Suprapubic skin (tissue), 4 donors: ENCODE measurements at places on chromosomes 5 and 9. TPM values are rescaled to one million over a fixed set of nuclear protein-coding genes. Genes with fewer than 3 reads are reported as not detected.

DNA sequence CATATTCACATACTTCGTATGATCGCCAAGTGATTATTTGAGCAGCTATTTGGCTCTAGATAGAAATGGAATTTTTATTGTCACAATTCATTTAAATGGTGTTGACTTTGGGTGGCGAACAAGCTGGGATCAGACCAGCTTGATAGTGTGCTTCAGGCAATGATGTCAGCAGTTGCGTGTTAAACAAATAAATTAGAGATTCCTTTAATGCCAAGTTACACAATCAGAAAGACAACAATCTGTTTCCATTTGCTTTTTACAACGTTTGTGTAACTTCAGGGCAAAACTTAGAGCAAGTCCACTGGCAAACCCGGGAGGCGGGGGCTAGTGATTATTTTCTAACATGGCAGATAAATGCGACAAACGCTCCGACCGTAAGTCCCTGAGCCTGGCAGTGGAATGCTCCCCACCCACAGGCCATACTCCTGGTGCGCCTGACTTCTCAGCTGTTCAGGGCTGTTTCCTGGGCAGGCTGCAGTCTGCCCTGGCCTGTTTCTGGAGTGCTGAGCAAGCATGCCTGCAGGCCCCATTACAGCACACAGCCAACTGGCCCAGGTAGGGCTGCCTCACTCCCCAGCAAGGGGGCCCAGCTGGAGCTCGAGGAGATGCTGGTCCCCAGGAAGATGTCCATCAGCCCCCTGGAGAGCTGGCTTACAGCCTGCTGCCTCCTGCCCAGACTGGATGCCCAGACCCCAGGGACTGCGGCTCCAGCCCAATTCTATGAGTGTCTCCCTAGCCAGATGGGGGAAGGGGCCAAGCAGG, 88.7 kb downstream of the BASP1 start:
- H3K4me1 ChIP-seq, result peaks cover 16% of the 10 kb centered on the region
- DNase-seq, result no peak
- H3K4me3 ChIP-seq, result no peak overlapping the region
- no peaks in the 10 kb centered on the region for H3K27me3 ChIP-seq

DNA sequence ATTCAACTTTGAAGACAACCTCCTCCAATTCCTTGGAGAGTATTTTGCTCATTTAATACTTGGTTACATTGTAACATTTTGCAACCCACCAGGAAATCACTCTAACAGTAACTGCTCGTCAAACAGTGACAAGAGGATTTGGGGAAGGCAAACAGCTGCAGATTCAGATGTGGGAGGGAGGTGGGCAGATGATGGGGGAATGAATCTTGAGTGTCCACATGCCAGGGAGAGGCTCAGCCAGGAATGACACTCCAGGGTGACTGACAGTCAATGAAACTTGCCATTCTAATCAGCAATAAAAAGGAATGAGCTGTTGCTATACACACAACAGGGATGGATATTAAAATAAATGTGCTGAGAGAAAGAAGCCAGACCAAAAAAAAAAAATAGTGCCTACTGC, 97.7 kb upstream of the ANKRD55 start:
- H3K36me3 ChIP-seq, result no peaks in the 10 kb centered on the region
- H3K27me3 ChIP-seq, result no peaks in the 10 kb centered on the region
- peaks cover 6% of the 10 kb centered on the region for H3K4me1 ChIP-seq
- no peak overlapping the region for H3K27ac ChIP-seq
- H3K4me3 ChIP-seq, result no peak overlapping the region
- no peak for DNase-seq

DNA sequence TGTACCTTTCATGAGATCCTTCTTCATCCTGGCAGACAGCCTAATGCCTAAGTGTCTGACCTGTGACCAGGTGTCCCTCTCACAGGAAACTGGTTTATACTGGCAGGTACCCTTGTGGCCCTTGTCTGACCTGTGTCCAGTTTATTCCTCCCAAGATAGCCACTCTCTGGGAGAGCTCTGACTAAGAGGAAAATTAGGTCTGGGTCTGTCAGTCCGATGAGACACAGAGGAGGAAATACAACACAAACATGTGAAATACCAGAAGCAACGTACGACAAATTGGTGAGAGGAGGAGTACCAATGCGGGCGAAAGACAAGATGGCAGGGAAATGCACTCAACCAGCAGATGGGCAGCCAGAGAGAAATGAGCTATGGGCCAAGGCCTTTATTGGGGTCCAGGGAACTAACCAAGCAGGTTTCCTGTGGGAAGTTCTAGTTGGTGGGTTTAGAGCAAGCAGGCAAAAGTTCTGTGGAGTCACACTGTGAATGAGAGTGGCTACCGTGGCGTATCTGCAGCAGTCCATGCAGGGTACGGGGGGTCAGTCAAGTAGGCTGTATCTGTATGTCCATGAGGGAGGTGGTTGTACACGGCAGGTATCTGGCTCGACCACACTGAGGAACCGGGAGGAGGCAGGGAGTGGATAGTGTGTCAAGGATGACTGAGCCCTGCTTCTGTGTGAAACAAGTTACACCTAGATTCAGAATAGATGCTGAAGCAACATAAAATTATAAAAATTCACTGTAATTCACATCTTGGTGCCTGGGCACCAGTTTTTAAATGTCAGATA, 109.0 kb downstream of the MLLT3 start:
- DNase-seq, result no peak
- H3K4me3 ChIP-seq, result no peak overlapping the region
- H3K27me3 ChIP-seq, result no peaks in the 10 kb centered on the region
- peaks cover 15% of the 10 kb centered on the region for H3K4me1 ChIP-seq
- H3K36me3 ChIP-seq, result no peaks in the 10 kb centered on the region

GRCh38 chr5:96214442-96215197, 218.4 kb downstream of the PCSK1 start:
- no peak for DNase-seq
- no peaks in the 10 kb centered on the region for H3K36me3 ChIP-seq
- H3K27me3 ChIP-seq, result no peaks in the 10 kb centered on the region
- no peaks in the 10 kb centered on the region for H3K4me1 ChIP-seq

DNA sequence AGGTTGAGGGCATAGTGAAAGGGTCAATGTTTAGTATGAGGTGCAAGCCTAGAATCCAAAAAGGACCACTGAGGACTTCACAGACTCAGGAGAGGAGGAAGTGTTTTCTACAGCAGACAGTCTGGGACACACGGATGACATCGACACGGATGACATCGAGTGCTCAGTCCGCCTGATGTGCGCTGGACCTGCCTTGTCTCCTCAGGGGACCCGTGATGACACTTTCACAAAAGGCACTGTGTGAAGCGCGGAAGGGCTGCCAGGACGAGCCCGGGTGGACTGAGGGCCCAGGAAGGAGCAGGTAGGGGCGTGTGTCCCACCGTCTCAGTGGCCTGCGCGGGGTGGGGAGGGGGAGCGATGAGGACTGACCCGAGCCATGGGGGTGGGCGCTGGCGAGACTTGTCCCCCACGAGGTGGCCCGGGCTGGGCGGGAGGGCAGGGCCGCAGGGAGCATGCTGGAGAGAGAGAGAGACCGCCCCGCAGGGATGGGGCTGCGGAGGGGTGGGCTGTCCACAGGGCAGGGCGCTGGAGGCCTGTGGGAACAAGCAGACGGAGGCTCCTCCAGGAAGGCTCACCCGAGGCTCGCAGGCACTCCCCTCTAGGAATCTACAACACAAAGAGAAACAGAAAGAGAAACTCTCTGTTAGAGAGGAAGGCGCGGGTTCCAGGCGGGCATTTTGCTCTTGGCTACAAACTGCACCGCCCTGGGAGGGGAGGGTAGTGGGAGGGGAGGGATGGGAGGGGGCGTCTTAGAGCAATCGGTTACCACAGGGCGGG, 54.9 kb downstream of the USP20 start:
- no peak overlapping the region for H3K27ac ChIP-seq
- H3K27me3 ChIP-seq, result no peaks in the 10 kb centered on the region
- peaks cover 23% of the 10 kb centered on the region for H3K4me1 ChIP-seq
- H3K36me3 ChIP-seq, result peaks cover 25% of the 10 kb centered on the region

DNA sequence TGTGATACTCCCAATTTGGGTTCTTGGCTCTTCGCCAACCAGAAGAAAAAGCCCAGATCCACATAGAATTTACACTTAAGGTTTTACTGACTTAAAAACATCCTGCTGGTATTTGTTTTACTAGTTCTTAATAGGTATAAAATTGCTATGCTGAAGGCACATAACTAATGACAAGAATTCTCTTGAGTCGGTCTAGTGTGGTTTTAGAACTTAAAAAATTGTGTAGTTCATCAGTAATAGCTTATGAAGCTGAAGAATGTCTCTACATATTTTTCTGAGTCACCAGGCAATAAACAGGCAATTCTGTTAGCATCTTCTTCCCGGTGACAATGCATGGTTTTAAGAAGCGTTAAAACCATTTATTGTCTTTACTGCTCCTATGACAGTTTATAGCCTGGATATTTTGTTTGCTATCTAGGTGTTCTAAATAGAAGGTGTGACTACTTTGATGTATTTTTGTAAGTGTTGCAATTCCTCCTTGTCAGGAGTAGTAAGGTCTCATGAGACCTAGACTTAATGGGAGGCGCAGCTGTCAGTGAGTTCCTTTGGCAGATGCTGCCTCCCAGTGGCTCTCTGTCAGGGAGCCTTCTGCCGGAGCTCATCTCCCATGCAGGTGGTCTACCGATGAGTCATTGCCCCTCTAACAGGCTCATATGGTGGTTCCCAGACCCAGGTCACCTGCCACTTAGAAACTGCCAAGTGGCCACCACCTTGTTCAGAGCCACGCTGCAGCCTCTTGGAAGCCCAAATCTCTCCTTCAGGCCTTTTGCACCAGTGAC, 173.8 kb downstream of the MAST4 start:
- no peaks in the 10 kb centered on the region for H3K36me3 ChIP-seq
- H3K27me3 ChIP-seq, result no peaks in the 10 kb centered on the region
- H3K4me1 ChIP-seq, result no peaks in the 10 kb centered on the region

DNA sequence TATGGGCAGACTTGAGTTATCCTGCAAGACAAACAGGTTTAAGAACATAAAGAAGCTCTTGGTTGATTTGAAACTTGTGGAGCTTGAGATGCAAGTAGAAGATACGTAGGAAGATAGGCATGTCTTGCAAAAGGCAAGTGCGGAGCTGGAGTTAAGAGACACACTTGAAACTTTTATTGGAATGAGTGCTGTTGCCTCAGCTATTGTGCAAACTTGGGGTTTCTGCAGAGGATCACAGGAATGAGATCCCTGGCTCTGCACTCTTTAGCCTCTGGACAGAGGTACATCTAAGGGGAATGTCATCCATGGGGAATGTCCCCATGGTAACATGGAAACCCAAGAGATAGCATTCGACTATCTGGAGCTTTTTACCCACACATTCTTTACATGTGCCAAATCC, 121.1 kb downstream of the ADCY2 start:
- no peak overlapping the region for H3K27ac ChIP-seq
- no peaks in the 10 kb centered on the region for H3K4me1 ChIP-seq

DNA sequence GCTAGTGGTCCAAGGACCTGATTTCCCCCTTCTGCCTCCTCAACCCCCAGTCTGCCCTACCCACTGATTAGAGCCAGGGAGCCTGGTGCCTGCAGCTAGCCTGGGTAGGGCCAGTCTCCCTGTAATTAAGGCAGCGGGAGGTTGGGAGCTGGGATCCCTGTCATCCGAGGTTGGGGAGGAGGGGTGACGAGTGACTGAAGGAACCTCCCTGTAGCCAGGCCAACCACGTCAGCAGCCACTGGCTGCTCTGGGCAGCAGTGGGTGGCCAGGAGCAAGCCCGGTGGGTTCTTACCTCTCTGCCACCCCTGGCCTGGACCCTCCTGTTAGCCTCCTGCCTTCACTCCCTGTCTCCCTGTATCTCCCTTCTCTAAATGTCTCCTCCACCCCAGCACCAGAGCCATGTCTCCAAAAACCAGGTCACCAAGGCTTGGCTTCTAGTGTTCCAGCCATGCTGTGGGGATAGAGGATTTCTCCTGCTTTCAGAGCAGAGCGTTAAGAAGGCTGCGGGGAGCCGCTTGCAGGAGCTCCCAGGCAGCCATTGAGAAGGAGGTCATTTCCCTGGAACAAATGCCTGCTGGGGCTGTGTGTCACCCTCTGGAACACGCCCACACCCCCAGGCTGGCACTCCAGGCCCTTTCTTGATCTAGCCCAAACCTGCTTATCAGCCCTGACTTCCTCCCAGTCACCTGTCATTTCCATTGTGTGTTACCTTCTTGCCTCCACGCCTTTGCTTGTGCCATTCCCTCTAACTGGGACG, 65.0 kb upstream of the GGTA1 start:
- no peak for DNase-seq
- no peak overlapping the region for H3K4me3 ChIP-seq
- no peaks in the 10 kb centered on the region for H3K27me3 ChIP-seq
- peaks cover 28% of the 10 kb centered on the region for H3K4me1 ChIP-seq
- H3K27ac ChIP-seq, result no peak overlapping the region

DNA sequence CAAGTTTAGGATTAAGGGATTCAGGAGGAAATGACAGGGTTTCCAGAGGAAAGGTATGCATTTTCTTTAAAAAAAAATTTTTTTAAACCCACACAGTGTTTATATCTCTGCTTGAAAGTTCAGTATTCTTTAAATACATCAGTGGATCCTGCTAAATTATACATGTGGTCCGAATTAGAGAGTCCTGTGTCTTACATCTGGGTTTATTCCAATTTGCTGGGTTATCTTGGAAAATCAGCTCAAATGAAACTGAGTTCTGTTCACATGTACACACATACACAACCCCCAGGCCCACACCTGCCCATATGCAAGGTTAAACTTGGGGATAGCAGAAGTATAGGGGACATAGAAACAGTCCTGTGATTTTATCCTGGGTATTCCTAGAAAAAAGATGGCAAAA, 493.7 kb downstream of the ZNF608 start:
- H3K4me1 ChIP-seq, result peaks cover 10% of the 10 kb centered on the region
- no peaks in the 10 kb centered on the region for H3K36me3 ChIP-seq
- no peak overlapping the region for H3K27ac ChIP-seq
- DNase-seq, result no peak
- H3K27me3 ChIP-seq, result no peaks in the 10 kb centered on the region

DNA sequence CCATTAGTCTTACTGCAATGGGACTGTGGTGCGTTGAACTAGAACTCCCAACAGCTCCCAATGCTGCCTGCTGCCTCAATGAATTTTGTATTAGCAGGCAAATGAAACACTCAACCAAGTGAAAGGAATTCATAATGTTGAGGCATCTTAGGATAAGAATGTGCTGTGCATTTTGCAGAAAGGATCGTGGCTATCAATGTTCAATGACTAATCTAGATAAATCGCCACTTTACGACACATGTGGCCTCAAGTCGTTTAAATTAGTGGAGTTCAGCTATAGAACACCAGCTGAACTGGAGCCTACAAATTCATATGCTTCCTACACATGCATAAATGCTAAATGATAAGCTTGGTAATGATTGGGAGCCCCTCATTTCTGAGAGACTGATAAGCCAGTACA, 318.4 kb downstream of the PSAT1 start:
- H3K27me3 ChIP-seq, result no peaks in the 10 kb centered on the region
- no peak overlapping the region for H3K4me3 ChIP-seq
- DNase-seq, result no peak
- no peak overlapping the region for H3K27ac ChIP-seq
- no peaks in the 10 kb centered on the region for H3K4me1 ChIP-seq

GRCh38 chr9:93592008-93592642, 15.7 kb downstream of the PHF2 start:
- peak overlapping the region; percentile 29 for H3K27ac ChIP-seq
- H3K4me3 ChIP-seq, result no peak overlapping the region
- DNase-seq, result peak; percentile 59
- no peaks in the 10 kb centered on the region for H3K27me3 ChIP-seq
- H3K36me3 ChIP-seq, result no peaks in the 10 kb centered on the region

- no peaks in the 10 kb centered on the region for H3K27me3 ChIP-seq
- peaks cover 8% of the 10 kb centered on the region for H3K4me1 ChIP-seq
- no peaks in the 10 kb centered on the region for H3K36me3 ChIP-seq
- no peak for DNase-seq
These were observed 1032.6 kb downstream of the CDH12 start for GRCh38 chr5:21820527-21820926.

The IL5 gene
- not detected for total RNA-seq

The SPATA31C1 gene
- not detected for total RNA-seq

The SLC6A19 gene
- not detected for total RNA-seq

The MYMK gene
- total RNA-seq, result not detected

The TAF1L gene
- total RNA-seq, result 0.08 TPM

The SLC36A1 gene
- total RNA-seq, result 16.5 TPM
